Femur (tissue), 1 donor: ENCODE measurements at places on chromosomes 4 and X.

DNA sequence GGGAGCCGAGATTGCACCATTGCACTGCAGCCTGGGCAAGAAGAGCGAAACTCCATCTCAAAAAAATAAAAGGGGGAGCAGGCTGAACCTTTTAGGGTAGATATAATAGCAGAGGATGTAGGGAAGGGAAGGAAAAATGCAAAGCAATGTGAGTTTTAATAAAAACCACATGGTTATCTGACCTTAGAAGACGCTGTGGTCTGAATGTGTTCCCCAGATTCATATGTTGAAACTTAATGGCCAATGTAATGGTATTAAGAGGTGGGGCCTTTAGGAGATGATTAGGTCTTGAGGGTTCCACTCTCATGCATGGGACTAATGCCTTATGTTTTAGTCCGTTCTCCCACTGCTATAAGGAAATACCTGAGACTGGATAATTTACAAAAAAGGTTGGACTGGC lies 114.1 kb upstream of the STX18 start:
- DNase-seq, result no peak

GRCh38 chr4:75514131-75514948 lies at the start of the genes RCHY1 and THAP6:
TSS of gene RCHY1 (minus strand) at chr4:75514403. CDS start at chr4:75514286, 117 bp downstream.
TSS of gene THAP6 (plus strand) at chr4:75514473. CDS start at chr4:75515453, 980 bp downstream.
- peak; percentile 97 for DNase-seq

- DNase-seq, result no peak
Measured at GRCh38 chr4:6946497-6946896, 36.9 kb downstream of the TBC1D14 start.

GRCh38 chrX:12034741-12035140 lies 103.5 kb upstream of the FRMPD4 start:
- no peak for DNase-seq

DNA sequence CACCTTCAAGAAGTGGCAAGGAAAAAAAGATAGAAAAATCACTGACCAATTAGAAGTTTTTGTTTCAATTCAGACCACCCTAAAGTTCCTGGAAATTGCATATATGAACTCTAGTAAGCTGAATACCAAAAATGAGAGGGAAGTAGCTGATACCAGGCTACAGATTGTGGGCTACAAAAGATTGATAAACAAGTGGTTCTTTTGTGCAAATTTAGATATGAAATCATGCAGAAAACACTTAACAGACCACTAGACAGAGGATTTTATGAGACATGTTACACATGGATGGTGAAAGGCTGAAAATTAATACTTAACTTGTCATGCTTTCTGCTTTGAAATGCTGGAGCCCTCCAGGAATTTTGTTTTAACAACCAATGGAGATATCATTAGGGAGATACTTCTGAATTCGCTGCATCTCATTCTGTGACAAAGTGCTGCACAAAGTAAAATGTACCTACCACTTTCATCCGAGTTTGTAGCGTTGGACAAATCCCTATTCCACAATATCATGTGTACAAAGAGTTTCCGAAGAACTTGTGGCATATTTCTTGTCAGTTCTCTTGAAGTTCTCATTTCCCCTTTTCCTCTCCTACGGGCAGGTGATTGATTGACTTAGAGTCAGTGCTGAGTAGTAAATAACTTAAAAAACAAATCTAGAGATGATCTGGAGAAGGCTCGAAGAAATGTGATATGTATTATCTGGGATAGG lies 235.0 kb downstream of the PALLD start:
- no peak for DNase-seq

DNA sequence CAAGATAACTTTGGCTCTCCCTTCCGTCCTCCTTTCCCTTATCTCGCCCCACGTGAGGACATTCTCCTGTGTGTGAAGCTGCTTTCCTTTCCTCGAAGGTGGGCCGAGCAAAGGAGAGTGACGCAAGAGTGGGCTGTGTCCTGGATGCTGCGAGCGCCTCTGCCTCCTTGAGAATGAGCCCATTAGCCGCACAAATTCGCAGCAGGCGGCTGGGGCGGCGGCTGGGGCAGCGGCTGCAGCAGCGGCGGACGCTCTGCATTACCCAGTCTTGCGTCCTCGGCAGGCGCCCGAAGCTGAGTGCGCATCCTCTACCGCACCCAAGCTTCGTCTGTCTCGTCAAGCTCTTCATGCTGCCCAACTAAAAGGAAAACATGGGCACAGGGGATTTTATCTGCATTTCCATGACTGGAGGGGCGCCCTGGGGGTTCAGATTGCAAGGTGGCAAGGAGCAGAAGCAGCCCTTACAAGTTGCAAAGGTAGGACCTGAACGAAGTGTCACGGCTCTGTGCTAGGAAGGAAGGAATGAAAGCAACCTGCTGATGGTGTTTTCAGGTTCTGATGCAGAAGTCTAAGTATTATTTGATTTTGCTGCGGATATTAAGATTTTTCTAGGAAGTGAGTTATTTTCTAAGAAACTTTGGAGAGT lies at the start of gene SYNPO2:
TSS of gene SYNPO2 (plus strand) at position 189 of the 646 bp plus-strand sequence. CDS start at position 372, 183 bp downstream.
- DNase-seq, result peak; percentile 84

DNA sequence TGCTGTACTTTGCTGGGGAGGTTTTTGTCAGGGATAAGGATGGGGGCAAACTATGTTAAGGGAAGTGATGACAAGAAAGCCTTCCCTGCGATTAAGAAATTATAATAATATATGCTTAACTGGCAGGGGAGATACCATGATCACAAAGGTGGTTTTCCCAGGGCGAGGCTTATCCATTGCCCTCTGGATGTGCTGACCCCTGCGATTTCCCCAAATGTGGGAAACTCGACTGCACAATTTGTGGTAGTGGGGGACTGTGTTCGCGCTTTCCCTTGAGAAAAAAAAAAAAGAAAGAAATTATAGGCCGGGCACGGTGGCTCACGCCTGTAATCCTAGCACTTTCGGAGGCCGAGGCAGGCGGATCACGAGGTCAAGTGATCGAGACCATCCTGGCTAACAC lies 24.5 kb downstream of the SLC25A43 start:
- DNase-seq, result no peak

- no peak for DNase-seq
Measured at GRCh38 chrX:119089619-119090018, 16.8 kb downstream of the CT47C1 start.

DNA sequence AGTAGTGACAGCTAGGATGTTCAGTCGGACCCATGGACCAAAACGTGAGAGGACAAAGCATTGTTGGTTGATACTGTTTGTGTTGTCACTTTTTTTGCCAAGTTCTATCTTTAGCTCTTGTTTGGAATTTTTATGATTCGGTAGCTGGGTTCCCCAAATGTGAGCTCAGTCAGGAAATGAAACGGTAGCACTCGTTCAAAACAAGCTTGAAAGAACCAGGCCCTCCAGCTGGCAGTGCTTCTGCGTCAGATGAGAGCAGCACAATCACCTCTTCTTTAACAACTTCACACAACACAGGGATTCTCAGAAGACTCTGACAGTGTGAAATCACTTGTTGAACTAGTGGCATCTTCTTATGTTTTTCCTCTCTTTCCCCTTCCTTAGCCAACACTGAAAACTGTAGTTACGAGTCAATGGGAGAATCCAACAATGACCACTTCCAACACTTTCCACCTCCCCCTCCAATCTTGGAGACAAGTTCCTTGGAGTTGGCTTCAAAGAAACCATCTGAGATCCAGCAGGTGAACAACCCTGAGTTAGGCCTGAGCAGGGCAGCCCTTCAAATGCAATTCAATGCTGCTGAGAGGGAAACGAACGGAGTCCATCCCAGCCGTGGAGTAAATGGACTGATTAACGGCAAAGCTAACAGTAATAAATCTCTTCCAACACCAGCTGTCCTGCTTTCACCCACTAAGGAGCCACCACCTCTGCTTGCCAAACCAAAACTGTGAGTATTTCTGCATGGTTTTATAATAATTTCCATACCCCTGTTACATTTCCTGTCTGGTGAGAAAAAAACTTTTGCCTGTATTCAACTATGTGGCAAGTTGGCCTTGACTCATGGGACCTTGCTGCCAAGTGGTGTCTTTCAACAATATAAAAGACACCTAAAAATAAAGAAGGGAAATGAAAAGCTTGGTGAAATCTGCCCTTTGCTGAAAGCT lies 214.6 kb downstream of the PALLD start:
- peak; percentile 67 for DNase-seq

GRCh38 chr4:152334931-152335330 lies 201.0 kb downstream of the FBXW7 start:
- no peak for DNase-seq

GRCh38 chr4:82358847-82359246 lies 14.9 kb downstream of the HNRNPD start:
- no peak for DNase-seq

DNA sequence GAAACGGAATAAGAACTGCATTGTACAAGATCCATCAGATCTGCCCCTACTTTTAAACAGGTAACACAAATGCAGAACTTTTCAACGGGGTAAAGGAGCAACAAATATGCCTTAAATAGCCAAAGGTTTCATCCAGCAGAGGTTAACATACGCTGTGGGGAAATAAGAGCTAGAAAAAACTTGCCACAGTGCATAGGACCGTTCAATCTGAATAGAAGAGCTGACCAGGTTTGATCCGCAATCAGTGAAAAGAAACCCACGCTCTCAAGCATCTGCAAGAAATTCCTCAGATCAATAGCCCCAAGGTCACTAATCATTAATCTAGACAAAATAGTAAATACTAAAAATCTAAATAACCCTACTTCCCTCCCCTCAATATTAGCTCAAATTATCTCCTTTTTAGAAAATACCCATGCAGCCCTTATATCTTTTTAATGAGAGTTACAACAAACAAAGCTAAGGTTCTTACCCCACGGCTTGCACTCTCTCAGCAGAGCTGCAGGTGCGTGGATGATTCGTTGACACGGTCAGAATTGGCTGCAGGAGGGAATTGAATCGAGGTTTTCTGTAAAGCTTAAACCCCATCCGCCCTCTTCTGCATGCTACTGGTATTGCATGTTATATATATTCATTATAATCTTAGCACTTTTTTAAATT lies at the start of gene TLR10:
TSS of gene TLR10 (minus strand) at position 539 of the 657 bp plus-strand sequence. CDS start 7,400 bp downstream, outside the sequence.
- peak; percentile 36 for DNase-seq

DNA sequence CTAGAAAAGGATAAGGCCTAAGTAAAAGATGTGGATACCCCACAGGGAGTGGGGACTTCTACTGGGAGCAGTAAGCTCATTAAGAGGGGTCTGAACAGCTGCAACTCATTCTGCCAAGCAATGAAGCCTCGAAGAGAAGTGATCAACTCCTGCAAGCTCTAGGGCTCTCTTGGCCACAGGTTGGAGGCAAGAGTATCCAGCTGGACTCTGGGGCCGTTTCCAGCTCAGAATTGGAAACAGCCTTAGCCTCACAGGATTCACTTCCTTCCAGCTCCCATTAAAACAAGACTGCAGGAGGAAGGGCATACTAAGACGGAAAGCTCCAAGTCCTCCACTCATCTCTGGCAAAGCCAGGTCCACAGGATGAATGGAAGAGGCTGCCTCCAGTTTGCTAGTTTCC lies 126.3 kb downstream of the ATG4A start:
- peak; percentile 38 for DNase-seq

DNA sequence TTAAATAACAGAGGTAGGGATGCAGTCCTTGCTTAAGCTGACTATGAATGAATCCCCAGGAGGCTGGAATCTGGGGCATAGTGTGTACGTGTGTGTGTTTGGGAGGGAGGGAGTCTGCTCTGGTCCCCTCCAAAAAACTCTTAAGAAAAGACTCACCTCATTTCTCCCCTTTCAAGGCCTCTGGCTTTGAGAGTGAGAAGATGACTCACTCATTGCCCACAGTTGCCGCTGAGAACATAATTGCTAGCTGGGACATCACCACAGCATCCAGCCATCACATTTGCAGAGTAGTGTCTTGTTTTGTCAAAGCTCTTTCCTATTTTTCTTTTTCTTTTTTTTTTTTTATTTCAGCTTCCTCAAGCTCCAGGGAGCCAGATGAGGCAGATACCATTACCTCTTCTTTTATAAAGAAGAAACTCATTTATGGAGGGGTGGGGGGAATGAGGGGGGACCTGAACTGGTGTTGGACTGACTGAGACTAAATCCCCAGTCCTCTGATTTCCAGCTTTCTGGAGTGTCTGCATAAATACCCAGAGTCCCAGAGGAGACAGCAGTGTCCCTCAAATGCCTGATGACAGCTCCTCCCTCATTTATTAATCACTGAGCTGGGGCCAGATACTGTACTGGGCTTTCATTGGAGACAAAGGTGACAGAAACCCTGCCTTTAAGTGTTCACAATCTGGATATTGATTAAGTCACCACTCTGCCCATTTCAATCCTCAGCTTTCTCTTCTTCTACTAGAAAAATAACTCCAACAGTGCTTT lies 61.9 kb upstream of the LAS1L start:
- peak; percentile 31 for DNase-seq

- no peak for DNase-seq
Measured at GRCh38 chr4:6695660-6696610, 2.3 kb downstream of the S100P start.

GRCh38 chr4:86909546-86910295 lies 17.5 kb upstream of the C4orf36 start:
- DNase-seq, result no peak

- DNase-seq, result no peak
Measured at GRCh38 chrX:13051529-13052172, 7.2 kb upstream of the FAM9C start.
